Transverse colon (tissue), 4 donors: ENCODE measurements at places on chromosomes 6 and 20. TPM values are rescaled to one million over a fixed set of nuclear protein-coding genes. Genes with fewer than 3 reads are reported as not detected.

- H3K27ac ChIP-seq: no peak overlapping the region
- H3K4me3 ChIP-seq: no peak overlapping the region
- no peak for DNase-seq
- no peaks in the 10 kb centered on the region for H3K4me1 ChIP-seq
These were observed 173.6 kb downstream of the TFAP2B start for GRCh38 chr6:50992232-50992631.

- peak overlapping the region; percentile 50 for H3K4me3 ChIP-seq
- no peaks in the 10 kb centered on the region for H3K4me1 ChIP-seq
These were observed 474 bp downstream of the TPX2 start for GRCh38 chr20:31739550-31739977.

DNA sequence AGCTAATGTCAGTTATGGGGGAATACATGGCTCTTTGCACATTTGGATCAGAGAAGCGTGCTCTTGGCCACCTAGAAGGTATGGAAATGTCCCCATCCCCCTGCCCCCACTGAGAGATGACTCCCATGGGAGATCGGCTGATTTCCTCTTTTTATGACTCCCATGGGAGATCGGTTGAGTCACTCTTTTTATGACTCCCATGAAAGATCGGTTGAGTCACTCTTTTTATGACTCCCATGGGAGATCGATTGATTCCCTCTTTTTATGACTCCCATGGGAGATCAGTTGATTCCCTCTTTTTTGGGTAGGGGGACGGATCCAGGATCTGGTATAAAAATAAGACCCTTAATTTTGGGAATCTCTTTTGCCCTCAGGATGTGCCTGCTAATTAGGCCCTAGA, 10.3 kb upstream of the TAAR9 start:
- no peak overlapping the region for H3K27ac ChIP-seq
- H3K4me3 ChIP-seq: no peak overlapping the region
- H3K27me3 ChIP-seq: no peaks in the 10 kb centered on the region
- H3K4me1 ChIP-seq: no peaks in the 10 kb centered on the region

Gene PKIB
- total RNA-seq: 163 TPM

GRCh38 chr6:20134613-20135012, 77.7 kb downstream of the MBOAT1 start:
- DNase-seq: no peak
- no peak overlapping the region for H3K27ac ChIP-seq
- H3K27me3 ChIP-seq: no peaks in the 10 kb centered on the region
- H3K4me3 ChIP-seq: no peak overlapping the region
